RCC 7860 (cell line): ENCODE measurements at places on chromosomes 4 and X.
A peak's percentile ranks its signal among the peaks of the same experiment; 100 is the strongest.

DNA sequence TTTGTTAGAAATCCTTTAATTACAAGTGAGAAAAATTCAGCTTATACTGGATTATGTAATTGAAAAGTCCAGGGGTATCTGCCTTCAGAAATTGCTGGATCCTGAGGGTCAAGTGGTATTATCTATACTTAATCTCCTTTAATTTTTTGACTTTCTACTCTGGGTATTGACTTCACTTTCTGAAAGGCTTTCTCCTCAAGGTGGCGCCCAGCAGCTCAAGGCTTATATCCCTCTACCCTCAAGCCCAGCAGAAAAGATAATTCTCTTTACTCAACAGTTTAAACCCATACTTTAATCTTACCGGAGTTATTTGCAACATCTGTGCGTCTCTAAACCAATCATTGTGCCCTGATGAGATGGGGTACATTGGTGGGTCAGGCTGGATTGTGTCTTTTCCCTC is 129.5 kb downstream of the LARP7 start:
- DNase-seq: no peak

DNA sequence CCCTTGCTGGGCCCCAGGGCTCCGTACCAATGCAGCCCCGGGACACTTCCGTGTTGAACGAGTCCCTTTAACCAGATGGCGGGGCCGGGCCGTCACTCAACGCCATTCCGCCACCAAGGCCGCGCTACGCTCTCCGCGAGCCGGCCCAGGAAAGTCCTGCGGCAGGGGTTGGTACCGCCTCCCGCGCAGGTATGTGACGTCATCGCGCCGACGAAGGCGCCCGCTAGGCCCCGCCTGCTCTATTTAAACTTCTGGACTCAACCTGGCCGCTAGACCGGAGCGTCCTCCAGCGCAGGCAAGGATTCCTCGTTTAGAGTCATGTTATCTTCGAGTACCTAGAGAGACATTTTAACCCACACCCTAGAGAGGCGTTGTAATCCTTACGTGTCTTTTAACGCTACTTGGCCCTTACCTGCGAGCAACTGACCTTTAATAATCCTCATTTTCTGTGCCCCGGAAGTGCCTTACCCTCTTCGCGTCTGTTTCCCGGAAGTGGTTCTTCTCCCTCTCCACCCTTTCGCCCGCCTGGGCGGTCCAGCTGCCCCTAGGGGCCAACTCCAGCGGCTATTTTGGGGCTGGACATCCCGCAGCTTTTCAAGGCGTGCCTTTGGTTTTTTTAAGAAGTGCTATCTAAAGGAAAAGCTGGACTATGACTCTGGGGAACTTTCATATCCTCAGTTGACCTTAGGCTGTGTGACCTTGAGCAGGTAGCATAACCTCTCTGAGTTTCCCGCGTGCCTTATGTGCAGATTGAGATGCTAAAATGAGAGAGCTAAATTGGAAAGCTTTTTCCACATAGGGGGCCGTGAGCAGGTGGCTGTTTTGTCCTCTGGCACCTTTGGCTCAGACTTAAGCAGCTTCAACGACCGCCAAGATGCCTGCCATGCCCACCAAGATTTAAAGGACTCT is at the start of gene PNPLA4:
TSS of gene PNPLA4 (minus strand) at position 155 of the 909 bp plus-strand sequence. CDS start 1,294 bp downstream, outside the sequence.
- DNase-seq: peak; percentile 62

DNA sequence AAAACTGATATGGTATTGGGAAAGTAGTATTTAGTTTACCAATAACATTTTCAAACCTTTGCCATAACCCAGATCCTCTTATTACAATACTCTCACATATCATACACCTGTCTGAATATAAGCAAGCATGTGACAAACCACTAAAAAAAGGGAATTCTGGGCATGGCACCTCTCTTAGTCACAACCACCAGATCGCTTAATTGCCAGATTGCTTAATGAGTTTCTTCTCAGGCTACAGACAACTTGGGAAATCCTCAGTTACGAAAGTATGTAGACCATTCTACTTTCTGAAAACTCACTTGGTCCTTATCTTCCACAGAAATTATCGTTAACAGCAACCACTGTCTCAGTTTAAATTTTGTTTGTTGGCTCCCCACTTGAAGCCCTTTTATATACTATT is 2.1 kb downstream of the NAF1 start:
- DNase-seq: no peak

DNA sequence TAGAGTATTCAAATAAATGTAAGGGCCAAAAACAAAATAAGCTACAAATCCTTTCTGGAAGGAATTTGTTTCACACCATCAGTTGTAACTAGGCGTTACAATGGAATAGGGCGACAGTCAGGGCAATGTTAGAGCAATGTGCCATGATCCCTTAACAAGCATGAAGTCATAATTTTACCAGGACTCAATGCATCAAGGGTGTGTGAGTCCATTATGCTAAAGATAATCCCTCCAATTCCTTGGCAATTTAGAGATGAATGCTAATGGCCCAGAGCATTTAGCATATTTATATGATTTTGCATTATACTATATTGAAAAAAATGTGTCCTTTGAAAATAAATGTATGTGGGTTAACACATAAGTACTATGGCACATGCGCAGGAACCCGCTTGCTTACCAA is 73.1 kb downstream of the GRIA2 start:
- no peak for DNase-seq

- no peak for DNase-seq
Observed at GRCh38 chr4:78660559-78660958, 109.0 kb downstream of the ANXA3 start.

- DNase-seq: no peak
Observed at GRCh38 chr4:128227991-128228571, 59.5 kb downstream of the PGRMC2 start.

DNA sequence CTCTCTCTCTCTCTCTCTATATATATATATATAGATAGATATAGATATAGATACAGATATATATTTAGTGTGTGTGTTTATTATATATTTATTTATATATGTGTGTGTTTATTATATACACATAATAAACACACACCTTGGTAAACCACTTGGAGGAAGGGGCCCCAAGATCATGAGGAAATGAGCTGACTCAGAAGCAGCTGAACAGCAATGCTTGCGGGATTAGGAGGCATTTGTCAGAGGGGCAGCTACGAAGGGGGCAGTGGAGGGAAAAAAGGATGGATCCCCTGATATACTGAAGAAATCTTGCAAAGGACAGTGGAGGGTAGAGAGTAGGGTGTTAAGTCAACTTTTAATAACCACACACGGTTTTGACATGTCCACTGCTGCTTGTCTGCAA is 120.0 kb upstream of the SORBS2 start:
- no peak for DNase-seq

DNA sequence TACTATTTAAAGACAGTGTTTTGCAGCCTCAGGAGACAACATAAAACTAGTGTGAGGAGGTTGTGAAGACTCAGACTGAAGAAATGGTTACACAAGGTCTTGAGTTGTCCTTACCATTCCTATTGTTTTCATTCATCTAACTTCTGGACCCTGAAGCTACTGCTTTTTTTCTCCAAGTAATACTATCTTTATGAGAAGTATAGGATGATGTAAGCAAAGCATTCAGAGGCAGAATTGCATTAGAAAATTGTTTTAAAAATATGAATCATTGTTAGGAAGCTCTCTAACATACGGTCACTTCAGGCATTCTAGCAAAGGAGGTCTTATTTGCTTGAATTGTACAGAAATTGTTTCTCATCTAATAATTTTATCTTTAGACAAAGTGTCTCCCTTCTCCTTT is 357.8 kb downstream of the TLL1 start:
- no peak for DNase-seq

DNA sequence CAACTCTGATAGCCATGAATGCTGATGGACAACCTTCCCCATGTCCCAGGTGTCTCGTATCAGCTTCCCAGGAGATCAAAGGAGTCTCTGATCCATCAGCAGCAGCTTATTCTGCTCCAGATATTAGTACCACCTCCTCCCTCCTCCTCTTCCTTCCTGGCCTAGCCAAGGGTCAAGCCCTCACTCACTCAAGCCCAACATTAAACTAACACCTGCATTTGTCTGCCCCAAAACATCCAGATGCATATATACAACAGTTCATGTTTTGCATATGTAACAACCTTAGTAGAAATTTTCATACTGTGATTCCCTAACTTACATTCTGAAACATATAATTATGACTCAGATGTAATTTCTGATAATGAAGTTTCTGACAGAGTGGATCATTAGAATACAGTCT is 29.9 kb downstream of the BCLAF3 start:
- DNase-seq: no peak

- peak; percentile 63 for DNase-seq
Observed at GRCh38 chrX:115023139-115023538, 5.7 kb upstream of the IL13RA2 start.

DNA sequence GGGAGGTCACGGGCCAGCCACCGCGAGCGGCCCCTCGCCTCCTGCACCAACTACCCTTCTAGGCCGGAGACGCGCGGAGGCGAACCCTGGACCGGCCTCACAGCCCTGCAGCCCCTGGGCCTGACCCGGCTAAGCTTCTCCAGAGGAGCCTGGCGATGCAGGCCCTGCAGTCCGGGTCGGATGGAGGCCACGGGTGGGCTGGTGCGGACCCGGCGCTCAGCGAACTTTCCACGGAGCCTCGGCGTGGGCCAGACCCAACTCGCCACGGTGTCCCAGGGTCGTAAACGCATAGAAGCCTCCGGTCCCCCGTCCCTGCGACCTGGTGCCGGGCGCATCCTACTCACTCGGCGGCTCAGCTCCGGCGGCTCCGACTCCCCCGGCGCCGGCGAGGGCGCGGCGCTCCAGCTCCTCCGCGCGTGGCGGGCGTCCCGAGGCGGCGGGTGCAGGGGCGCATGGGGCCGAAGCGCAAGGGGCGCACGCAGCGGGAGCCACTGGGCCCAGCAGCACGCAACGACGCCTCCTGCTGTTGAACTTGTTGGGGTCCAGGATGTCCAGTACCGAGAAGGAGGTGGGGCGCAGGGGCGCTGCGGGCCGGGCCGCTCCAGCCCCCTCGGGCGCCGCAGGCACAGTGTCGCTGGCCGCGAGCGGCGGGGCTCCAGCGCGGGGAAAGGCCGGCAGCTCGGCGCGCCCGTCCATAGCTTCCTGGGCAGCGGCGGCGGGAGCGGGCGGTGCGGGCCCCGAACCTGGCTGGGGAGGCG is 427 bp downstream of the NKX1-1 start:
- no peak for DNase-seq

DNA sequence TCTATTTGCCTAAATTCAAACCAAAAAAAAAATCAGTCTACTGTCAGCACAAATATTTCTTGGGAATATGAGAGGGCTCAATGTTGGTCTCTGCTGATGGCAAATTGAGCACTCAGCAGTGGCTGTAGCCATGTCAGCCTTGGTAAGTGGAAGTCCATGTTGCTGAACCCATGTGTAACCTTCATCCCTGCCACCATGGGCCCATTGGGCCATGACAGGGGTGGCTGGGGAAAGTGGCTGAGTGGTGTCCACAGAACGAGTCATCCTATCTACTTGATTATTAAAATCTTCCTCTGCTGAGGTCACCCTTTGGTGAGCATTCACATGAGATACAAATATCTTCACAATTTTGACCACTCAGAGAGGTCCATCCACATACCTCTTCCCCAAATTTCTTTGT is 56.8 kb upstream of the FAM9B start:
- DNase-seq: no peak

GRCh38 chr4:93684571-93684970 is 144.0 kb upstream of the ATOH1 start:
- DNase-seq: no peak

DNA sequence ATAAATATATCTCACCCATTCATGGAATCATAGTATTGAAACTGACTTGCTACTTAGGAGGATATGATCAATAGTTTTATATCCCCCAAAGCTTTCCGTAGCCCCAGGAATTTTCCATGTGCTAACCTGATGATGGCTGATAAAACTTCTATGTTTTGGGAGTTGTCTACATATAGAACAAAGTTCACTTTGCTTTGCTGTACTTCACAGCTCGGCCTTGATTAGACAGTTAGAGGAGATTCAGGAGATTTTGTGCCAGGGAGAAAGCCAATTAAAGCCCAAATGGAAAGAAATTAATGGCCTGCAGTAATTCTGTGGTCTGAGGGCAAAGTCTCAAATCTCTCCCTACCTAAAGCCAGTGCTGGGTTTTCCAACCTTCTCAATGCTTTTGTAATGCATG is 114.9 kb upstream of the SLC34A2 start:
- DNase-seq: no peak

DNA sequence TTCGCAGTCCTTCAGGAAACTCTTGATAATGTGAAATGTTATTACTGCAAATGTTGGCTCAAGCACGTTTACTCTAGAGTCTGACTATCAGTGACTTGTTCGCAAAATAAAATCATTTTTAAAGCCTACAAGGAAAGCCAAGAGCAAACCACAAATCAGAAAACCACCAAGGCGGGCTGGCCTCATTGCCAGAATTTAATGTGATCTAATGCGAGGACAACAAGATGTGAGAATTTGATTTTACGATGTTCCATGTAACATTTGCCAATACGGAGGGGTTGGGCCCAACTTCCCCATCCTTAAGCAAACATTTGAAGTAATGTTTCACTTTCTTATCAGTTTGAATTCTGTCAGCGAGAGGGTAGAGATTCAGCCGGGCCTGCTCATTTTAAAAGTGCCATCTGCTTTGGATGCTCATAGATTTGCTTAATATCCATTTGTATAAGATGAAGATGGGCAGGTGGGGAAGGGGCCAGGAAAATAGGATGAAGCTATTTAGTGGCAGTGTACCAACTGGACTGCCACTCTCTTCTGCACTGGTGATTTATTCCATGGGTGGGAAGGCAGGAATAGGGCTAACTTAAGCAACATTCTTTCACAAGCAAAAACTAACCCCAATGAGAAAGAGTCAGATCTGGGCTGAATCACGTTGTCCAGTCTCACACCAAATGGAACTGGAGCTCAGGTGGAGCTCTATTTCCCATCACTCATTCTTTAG is 225.3 kb downstream of the ANAPC10 start:
- DNase-seq: no peak

GRCh38 chr4:22901631-22902030 is 208.9 kb downstream of the GBA3 start:
- DNase-seq: peak; percentile 59

GRCh38 chr4:104942990-104943743 is 203.5 kb upstream of the TET2 start:
- DNase-seq: no peak

DNA sequence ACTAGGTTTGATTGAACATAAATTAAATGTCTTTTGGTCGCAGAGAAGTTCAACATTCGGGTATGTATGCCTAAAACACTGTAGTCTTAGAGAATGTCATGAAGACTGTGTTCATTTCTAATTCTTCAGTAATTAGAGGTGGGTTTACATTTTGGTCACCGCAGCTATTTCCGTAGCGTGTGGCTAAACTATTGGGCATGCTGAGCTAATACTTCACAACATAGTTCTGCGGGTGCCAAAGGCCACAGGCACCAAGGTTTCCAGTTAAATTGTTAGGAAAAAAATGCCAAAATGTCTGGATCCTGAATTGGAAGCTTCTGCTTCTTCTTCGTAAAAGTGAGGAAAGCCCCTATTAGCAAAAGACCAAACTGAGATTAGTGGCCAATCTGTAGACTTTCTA is 25.1 kb downstream of the SMIM31 start:
- no peak for DNase-seq

- DNase-seq: no peak
Observed at GRCh38 chrX:31547416-31547815, 475.6 kb upstream of the FTHL17 start.

DNA sequence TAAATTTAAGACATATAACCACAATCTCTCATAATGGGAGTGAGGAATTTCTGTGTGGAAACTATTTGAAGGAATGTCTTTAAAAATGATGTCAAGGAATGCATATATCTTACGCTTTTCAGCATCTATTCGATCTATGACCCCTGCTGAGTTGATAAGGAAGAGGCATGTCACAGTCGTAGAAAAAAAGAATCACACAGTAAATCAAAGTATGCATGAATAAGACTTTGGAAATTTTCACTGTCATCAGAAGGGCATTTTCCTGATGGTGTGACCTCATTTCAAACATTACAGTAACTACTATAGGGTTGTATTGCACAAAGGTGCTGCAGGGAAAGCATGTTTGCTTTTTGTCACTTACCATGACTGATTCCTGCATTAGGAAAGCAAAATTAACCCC is 41.5 kb downstream of the REELD1 start:
- peak; percentile 86 for DNase-seq
